Right cardiac atrium (tissue), 5 donors: ENCODE measurements at places on chromosomes 11 and 22.

DNA sequence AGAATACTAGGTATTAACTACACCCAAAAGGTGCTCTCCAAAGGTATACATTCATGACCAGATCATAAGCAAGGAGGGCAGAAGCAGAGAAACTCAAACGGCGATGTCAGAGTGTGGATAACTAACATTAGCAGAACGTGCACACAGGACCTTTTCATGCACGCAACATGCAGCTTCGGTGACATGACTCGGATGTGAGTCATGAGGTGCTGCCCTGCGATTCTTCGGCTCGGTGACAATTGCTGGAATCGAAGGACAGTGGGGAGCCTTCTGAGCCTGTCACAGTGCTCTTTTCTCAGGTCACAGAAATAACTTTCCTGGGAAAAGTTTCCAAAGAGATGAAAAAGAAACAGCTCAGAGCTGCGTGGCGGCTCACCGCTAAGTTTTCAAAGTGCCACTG is 418.5 kb upstream of the SYN3 start:
- no peak for DNase-seq

DNA sequence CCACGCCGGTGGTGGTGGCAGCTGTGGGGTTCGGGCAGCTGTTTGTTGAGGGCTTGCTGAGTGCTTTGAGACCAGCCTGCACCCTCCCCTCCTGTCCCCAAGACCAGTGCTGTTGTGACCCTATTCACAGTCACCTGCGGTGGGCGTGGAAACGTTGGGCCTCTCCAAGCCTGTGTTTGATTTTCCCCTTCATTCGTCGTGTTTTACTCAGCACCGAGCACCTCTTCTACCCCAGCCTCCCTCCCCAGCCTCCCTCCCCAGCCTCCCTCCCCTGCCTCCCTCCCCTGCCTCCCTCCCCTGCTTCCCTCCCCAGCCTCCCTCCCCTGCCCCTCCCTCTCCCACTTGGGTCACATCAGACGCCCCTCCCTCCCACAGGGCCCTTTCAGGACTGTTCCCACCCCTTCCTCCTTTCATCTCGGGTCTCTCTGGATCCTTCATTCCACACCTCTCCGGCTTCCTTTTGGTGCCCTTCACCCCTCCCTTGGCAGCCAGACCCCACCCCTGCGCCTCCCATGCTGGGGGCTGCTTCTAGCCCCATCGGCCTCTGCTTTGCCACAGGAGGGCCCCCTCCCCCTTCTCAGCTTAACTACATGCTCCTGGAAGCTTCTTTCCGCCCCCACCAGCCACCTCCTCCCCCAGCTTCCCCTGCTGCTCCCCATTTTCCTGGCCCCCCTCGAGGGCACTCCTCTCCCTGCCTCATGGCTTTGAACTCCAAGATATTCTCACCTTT is 14.8 kb downstream of the FRMD8 start:
- DNase-seq = no peak

DNA sequence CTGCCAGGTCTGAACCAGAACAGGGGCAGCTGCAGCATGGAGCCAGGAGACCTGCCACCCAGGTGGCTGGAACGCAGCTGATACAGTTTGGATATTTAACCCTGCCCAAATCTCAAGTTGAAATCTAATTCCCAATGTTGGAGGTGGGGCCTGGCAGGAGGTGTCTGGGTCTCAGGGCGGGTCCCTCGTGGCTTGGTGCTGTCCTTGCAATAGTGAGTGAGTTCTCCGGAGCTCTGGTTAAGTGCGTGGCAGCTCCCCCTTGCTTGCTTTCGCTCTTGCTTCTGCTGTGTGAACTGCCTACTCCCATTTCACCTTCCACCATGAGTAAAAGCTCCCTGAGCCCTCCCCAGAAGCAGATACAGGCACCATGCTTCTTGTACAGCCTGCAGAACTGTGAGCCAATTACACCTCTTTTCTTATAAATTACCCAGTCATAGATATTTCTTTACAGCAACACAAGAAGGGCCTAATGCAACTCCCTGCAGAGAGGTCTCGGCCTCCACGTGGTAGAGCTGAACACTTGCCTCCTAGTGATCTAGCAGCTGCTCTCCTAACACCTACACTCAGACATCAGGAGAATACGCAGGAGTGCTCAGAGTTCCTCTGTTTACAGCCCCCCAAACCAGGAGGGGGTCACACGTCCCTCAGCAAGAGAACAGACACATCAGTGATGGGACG is 203.7 kb downstream of the CTTN start:
- no peak for DNase-seq

GRCh38 chr11:44309478-44310205 is at the start of gene ALX4:
Gene ALX4 (minus strand): TSS chr11:44310139. CDS start chr11:44310062, 77 bp downstream.
- peak; percentile 78 for DNase-seq

DNA sequence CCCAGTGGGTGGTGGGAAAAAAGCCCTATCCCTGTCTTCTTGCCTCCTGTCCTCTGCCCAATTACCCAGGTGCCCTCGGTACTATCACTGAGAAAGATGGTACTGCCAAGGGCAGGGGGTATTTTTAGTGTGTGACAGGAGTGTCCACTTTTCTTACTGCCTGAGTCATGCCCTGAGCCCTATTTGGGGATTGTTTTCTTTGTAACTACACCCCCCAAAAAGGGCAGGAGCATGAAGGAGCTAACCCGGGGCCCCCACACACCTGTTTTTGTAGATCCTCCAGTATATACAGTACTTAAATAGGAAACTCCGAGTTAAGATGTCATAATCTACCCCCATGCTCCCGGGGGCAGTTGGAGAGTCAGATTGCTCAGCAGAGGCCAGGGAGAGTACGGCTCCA is 3.8 kb downstream of the SMTNL1 start:
- DNase-seq = no peak

- DNase-seq = no peak
Observed at GRCh38 chr11:65790104-65790901, 3.4 kb downstream of the OVOL1 start.

GRCh38 chr11:103649401-103649895 is 387.0 kb upstream of the DDI1 start:
- DNase-seq = no peak

GRCh38 chr11:84890676-84891075 is 736.5 kb downstream of the DLG2 start:
- DNase-seq = no peak

- no peak for DNase-seq
Observed at GRCh38 chr11:932435-932834, 6.8 kb downstream of the AP2A2 start.

DNA sequence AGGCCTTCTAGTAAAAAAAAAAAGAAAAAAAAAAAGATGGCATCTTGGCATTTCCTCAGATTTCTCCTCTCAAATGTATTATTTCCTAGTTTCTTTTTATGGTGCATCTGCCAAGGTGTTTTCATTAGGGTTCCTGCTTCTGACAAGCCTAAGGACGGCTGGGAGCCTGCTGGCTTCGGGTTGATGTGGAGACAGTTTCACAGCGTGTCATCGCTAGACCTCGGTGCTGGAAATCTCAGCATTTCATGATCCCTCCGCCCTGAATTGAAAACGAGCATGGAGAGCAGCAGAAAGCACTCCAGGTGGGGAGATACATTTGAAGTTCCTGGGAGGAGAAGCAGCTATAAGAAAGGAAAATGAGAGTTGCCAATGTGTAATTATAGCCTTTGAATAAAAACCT is 283.9 kb upstream of the CNTN5 start:
- no peak for DNase-seq

GRCh38 chr11:72602250-72602904 is 71.8 kb downstream of the PDE2A start:
- no peak for DNase-seq

DNA sequence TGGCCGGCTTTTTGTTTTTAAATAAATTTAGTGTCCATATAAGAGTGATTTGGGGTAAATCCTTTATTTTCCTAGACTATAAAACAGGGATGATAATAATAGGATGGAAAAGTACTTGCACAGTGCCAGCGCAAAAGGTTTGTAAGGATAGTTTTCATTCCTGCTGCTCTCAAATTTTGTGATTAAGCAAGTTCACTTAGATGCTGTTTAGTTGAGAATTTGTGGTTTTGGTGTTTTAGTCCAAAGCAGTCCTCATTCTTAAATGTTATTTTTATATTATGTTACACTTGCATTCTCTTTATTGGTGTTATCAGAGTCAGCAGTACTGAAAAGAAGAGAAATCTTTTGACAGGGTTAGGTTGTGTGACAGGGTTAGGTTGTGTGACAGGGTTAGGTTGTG is 47.9 kb downstream of the PPP6R3 start:
- no peak for DNase-seq

- no peak for DNase-seq
Observed at GRCh38 chr11:83815736-83816135, 529.6 kb upstream of the CCDC90B start.

DNA sequence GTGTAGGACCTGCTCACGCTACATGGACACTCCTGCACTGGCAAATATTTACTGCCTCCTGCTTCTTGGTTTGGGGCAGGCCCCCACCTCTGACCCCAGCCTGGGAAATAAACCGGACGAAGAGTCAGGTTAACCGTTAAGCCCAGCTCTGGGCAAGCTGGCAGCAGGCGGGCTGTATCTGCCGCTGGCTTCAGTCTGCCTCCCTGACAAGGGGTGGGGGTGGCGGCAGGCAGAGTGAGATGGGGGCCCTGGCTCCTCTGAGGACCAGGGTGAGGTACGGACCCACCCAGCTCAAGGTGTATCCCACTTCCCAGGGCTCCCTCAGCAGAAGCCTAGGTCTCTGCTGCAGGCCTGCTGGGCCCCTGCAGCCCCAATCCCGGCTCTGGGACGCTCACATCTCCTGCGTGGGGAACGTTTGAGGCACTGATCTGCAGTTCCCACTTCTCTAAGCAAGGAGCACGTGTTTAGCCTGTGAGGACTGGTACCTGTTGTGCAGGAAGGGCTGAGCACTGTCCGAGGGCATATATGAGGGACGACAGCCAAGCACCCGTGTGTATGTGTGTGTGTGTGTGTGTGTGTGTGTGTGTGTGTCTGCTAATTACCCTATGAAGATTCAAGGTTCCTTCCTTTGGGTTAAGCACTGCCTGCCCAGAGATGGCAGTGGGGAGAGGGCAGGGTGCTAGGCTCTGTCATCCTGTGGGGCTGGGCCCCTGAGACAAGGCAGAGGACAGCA is 1.1 kb upstream of the LRRC75B start:
- peak; percentile 49 for DNase-seq

DNA sequence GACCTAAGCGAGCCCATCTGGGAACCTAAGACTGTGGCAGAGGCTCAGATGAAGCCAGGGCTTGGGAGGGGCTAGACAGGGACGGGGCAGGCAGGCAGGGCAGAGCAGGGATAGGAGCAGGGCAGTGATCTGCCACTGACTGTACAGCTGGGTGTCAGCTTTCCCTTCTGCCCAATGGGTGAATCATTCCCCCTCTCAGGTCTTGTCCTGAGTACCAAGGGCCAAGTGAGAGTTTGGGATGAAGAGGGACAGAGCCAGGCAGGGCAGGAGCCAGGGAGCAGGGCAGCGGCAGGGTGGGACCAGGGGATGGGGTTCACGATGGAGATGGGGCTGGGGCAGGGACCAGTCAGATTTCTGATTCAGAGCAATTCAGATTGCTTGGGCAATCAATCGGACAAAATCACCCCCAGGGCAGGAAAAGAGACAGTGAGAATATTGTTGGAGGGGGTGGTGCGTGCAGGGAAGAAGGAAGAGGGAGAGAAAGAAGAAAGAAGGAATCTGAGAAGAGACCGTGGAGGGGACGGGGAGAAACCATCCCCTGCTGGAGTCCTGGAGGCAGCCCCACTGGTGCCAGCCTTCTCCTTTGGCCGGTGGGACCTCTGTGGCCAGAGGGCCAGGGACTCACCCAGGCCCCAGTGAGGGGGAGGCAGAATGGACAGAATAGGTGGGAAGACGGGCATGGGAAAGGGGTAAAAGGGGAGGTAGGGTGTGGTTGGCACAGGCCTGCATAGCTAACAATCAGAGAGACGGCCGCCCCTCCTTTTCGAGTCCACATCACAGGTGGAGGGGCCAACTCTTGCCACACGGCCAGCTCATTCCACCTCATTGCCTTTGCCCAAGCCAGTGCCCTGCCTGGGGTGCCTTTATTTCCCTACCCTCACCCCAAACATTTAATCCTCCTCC is 47.2 kb downstream of the CYTH4 start:
- no peak for DNase-seq

- no peak for DNase-seq
Observed at GRCh38 chr22:49825436-49825835, 2.2 kb downstream of the BRD1 start.
